NB4 (cell line): ENCODE measurements at places on chromosomes 4 and X.

DNA sequence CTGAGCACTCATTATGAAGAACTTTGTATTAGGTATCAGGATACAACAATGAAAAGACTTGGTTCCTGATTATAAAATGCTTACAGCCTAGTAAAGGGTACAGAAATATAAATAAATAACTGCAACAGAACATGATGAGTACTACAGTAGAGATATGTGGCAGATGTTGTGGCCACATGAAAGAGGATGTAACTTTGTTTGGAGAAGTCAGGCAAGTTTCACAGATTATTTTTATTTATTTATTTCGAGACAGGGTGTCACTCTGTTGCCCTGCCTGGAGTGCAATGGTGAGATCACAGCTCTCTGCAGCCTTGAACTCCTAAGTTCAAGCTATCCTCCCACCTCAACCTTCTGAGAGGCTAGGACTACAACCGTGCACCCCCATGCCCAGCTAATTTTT lies 15.8 kb upstream of the UBE2K start:
- DNase-seq, result no peak

- DNase-seq, result no peak
Measured at GRCh38 chrX:39431893-39432292, 630.6 kb downstream of the MID1IP1 start.

GRCh38 chr4:19213388-19213787 lies 1038.3 kb upstream of the SLIT2 start:
- no peak for DNase-seq

- DNase-seq, result no peak
Measured at GRCh38 chr4:110597582-110597981, 25.3 kb downstream of the PITX2 start.

DNA sequence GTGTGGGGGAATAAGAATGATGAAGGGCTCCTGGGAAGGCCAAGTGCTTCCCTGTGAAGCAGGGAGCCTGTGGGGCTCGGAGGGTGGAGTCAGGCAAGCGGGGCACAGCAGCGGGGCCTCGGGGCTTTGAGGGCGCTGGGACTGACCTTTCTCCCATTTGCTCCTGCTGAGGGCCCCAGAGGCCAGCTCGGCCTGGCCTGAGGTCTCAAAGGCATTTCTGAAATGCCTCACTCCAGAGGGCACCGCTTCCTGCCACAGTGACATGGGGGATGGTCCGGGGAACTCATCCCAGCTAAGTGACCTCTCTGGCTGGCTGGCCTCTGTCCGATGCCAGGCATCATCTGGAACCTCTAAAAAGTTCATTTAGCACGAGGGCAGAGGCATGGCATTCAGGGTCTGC lies 98.8 kb upstream of the STX18 start:
- DNase-seq, result no peak

DNA sequence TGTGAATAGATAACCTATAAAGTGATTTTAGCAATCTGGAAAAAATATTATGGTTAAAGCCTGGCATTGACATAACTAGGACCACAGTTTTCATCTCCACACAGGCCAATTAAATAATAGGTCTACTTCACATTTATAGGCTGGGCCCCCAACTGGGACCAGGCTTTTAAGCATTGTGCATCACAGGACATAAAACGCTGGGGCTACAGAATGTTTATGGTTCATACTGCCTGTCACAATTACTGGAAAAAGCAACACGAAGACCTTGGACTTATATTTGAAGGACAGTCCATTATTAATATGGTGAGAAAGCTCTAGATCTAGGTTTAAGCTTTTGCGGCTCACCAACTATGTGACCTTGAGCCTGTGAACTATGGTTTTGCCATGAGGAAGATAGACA lies 94.2 kb downstream of the MFAP3L start:
- no peak for DNase-seq

DNA sequence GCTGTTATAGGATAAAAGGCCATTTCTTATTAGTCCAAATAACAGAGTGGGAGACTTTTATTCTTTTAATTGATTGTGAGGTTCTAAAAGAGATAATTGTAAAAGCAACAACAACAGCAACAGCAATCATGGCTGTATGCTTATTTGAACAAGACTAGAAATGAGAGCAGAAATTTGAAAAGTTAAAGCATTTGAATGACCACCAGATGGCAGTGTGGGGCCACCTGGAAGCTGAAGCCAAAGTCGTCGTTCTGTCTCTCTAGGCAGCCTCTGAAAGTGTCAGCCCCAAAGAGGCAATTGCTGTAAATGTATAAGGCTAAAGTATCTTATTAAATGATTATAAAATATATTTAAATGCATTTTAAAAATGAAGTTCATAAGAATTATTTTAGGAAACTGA lies 42.2 kb downstream of the SH2D1A start:
- DNase-seq, result peak; percentile 67

DNA sequence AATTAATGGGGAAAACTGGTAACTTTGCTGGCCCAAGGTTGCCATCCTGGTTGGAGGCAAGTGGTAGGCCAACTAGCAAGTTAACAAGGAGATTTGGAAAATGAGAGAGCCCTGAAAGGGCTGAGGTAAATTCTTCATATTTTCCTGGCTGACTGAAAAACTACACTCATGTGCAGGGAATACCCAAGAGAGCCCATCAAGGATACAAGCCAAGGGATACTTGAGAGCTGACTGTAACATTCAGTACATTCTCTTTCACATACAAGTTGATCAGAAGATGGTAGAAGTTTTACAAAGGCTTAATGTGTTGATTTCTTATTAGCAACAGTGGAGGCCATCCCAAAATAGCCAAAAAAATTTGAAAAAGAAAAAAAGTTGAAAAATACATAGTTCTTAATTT lies 33.3 kb downstream of the IL2 start:
- DNase-seq, result no peak

DNA sequence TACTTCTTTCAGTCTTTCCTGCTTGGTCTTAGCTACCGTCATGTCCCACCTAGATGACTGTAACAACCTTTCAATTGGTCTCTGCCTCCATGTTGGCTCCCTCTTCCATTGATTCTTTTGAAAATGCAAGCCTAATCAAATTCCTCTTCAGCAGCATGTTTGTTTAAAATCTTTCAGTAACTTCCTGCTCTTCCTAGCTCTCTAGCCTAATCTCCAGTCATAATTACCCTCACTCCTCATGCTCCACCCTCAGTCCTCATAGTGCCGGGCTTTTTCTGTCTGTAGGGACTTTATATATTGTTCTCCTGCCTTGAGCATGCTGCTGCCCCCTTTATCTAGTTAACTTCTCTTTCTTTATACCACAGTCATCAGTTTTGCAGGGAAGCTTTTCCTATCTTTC lies 12.1 kb downstream of the SNX25 start:
- no peak for DNase-seq
